CD4-positive, alpha-beta T cell treated with Interleukin-15 for 1 hour (primary cell): ENCODE measurements at places on chromosomes 5 and 9.

GRCh38 chr5:9953691-9954090, 296.0 kb downstream of the ATPSCKMT start:
- no peak for DNase-seq

DNA sequence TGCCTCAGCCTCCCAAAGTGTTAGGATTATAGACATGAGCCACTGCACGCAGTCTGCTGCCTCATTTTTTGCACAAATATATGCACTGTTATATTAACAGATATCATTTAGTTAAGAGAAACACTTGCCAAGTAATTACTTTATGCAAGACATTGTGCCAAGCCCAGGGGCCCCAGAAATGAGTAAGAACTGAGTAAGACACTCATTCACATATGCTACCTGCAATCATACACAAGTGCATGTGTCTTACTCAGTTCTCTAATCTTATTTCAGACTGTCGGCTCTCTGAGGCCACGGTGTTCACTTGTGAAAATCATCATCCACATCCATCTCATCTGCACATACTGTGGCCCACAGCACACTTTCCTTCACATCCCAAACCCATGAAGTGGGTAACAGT, 16.0 kb downstream of the TRAF1 start:
- no peak for DNase-seq

- no peak for DNase-seq
Measured at GRCh38 chr5:180097926-180098325, 26.4 kb upstream of the RNF130 start.

DNA sequence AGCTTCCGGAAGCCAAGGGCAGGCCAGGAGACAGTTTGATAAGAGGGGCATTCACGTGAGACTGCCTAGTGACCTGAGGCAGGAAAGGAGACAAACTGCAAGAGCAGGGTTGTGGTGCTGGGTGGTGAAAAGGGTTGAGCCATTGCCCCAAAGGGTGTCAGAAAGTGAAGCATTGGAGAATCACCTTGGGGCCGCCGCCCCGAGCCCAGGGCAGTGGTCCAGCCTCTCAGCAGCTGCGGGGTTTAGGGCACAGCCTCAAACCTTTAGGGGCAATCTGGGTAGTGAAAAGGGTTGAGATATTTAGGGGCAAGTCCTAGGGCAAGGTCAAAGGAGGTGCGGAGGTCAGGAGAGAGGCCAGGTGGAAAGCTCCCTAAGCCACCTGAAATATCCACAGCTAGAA, 10.4 kb upstream of the ANKRD33B start:
- DNase-seq: no peak

DNA sequence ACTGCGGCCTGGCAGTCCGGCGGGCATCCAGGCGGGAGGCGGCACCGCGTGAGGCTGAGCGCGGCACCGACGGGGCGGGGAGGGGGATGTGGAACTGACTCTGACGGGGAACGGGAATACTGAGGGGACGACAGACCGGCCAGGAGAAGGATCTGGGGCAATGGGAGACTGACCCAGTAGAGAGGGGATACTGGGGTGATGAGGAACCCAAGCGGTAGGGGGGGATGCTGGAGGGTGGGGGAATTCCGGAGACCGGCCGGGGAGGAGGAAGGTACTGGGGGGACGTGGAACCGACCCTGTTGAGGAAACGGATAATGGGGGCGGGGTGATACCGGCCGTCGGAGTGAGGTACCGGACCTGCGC, 423 bp downstream of the IPPK start:
- DNase-seq: no peak

GRCh38 chr9:28779243-28779642, 1206.0 kb upstream of the C9orf72 start:
- DNase-seq: no peak

GRCh38 chr9:120773256-120773655, 20.0 kb downstream of the FBXW2 start:
- DNase-seq: no peak

- no peak for DNase-seq
Measured at GRCh38 chr9:78292716-78293497, 4.0 kb upstream of the PSAT1 start.

DNA sequence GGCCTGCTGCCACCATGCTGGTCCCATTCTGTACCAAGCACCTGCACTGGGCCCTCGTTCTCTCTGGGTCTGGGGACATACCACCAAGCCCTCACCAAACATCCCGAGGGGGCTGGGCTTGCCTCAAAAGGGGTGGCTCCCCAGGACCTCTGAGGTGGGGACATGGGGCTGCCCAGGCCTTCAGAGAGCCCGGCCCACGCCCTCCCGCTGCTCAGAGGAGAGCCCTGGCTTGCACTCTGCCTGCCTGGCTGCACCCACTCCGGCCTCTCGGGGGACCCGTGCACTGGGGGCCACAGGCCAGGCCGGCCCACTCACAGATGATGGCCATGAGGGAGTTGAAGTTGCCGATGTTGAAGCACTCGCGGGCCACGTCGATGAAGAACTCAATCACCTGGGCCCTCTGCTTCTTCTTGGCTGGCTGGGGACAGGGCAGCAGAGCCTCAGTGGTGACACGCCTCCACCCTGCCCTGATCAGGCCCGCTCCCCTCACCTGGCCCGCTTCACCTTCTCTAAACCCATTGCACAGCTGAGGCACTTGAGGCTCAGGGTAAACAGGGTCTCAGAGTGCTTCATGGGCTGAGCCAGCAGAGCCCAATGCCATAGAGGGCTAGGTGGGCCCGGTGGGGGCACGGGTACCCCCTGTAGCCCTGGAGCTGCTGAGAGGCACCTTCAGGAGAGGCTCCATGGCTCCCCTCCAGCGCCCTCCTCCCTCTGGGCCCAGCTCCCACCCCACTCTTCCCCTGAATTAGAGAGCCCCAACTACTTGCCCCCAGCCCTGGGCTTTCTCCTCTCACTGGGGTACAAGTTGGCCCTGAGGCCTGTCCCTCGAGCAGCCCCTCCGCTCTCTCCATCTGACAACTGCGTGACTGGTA, 47.7 kb upstream of the RNF130 start:
- no peak for DNase-seq

DNA sequence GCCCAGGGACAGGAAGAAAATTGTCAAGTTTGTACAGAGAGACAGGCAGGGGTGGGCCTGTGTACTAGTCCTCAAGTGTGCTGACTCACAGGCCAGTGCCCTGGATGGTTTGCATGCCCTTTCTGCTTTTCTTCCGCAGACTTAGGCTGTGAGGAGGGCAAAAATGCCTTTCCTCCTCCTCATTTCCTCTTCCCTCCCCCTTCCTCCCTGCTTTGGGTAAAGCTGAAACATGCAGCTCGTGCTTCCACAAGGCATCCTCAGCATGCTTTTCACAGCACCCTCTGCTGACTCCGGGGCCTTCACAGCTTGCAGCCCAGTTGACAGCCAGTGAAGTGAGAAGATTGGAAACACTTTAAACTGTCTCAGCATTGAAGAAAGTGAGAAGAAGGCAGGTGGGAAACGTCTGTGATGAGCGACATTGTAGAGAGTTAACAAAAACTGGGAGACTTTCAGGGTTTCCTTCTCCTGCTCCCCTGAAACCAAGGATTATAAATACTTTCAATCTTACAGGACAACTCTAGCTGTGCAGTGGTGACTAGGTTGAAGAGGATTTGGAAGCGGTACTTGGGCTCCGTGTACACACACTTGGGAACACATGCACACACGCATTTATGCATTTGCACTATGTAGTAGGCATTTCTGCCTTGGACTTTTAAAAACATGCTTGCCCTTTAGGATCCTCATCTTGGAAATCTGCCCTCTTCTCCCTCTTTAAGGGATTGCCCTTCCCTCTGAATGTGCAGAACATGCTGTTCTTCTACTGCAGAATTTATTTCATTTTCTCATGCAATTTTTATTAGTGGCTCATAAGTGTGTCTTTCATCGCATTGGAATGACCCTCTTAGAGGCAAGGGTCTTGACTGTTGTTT, 138.8 kb downstream of the GRIA1 start:
- DNase-seq: no peak

DNA sequence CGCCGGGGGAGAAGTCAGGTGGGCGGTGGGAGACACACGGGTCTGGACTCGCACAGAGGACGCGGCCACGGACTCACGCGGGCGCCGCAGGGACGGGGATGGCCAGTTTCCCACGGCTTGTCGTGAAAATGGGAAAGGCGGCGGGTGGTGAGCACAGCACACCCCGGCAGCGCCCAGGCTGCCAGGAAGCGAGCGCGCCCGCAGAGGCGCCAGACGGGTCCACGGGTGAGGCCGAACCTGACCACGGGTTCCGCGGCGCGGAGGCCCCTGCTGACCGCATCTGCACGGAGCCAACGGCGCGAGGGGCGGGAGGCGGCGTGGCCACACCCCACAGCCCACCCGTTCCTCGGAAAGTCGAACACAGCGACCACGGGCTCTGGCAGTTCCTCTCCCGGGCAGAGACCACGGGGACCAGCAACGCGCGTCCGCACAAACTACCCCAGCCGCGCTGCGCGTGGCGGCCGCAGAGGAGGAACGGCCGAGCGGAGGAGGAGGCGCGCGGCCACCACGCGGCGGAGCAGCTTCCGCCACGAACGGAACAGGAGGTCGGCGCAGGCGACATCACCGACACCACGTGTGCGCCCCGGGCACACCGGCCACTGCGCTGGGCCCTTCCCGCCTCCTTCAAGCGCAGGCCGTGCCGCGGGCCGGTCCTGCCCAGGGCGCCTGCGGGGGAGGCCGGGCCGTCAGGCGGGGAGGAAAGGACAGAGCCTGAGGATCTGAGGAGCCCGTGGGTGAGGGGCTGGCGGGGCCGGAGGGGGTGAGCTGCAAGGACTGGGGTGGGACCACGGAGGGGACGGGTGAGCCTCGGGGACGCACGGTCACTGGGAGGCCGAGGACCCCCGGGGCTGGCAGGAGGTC, 5.6 kb downstream of the EXD3 start:
- DNase-seq: no peak

- DNase-seq: no peak
Measured at GRCh38 chr9:129400971-129401622, 219.8 kb downstream of the C9orf50 start.

GRCh38 chr5:150948539-150948938, 43.8 kb upstream of the ZNF300 start:
- DNase-seq: no peak

- DNase-seq: no peak
Measured at GRCh38 chr5:81925009-81925408, 46.8 kb upstream of the ATG10 start.

DNA sequence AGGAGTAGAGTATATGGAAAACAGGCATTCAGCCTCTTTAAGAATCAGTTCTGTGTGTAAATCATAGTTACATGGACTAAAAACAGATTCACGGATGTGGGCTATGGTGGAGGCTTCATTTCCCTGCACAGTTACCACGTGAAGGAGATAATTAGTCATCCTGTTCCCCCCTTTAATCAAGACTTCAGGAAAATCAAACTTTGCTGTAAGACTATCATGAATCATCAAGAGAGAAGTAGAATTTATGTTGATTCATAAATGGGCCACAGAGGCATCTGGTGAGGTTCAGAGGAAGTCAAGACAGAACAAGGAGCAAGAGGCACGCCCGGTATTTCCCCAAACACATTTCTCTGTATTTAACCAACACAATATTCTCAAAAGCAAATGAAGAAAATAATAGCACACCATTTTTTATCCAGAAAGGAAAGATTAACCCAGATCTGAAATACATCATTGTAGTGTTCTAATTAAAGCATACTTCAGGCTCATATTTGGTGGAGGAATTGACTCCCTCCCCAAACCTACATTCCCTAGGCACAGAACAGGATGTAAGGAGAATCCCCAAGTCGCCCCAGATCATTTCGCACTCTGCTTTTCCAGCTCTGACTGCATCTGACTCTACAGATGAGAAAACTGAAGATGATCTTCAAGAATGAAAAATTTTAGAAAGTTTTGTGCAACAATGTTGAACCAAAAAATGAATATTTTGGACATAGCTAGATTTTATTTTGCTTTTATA, 175.8 kb upstream of the GAS1 start:
- DNase-seq: no peak

DNA sequence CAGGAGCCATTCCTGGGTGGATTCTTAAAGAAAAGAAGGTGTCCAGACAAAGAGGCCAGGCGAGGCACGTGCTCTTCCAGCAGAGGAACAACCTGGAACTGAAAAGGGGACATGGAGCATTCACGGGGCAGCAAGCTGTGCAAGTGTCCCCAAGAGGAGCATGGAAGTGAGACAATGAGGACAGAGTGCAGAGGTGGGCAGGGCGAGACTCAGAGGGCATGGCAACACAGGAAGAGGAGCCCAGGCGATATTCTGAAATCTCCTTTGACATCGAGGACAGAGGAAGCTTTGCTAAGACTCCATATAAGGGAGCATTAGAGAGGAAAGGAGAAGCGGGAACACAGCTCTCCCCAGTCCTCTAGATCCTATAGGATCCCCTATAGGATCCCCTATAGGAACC, 29.4 kb upstream of the SPATA31E1 start:
- no peak for DNase-seq

GRCh38 chr5:88142886-88143692, 125.6 kb downstream of the TMEM161B start:
- no peak for DNase-seq

DNA sequence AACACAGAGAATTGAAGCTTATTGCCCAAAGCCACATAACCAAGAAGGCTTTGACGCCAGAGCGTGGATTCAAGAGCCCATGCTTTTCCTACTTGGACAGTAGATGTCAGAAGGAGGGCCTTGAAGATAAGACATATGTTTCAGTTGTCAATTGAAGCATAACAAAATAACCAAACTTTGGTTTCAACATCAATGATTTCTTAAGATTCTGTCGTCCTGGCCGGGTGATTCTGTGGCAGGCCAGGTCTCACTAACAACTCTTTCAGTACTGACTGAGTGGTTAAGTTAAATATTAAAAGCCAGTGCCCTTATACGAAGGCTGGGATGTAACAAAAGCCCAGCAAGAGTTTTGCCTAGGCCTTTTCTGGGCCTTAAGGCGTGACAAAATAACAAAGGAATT, 94.0 kb downstream of the RCL1 start:
- no peak for DNase-seq

- DNase-seq: no peak
Measured at GRCh38 chr9:82101475-82101874, 112.9 kb downstream of the SPATA31D1 start.

GRCh38 chr9:77561331-77562018, 86.6 kb downstream of the GNA14 start:
- no peak for DNase-seq

GRCh38 chr5:80990971-80991370, 30.8 kb downstream of the RASGRF2 start:
- no peak for DNase-seq

DNA sequence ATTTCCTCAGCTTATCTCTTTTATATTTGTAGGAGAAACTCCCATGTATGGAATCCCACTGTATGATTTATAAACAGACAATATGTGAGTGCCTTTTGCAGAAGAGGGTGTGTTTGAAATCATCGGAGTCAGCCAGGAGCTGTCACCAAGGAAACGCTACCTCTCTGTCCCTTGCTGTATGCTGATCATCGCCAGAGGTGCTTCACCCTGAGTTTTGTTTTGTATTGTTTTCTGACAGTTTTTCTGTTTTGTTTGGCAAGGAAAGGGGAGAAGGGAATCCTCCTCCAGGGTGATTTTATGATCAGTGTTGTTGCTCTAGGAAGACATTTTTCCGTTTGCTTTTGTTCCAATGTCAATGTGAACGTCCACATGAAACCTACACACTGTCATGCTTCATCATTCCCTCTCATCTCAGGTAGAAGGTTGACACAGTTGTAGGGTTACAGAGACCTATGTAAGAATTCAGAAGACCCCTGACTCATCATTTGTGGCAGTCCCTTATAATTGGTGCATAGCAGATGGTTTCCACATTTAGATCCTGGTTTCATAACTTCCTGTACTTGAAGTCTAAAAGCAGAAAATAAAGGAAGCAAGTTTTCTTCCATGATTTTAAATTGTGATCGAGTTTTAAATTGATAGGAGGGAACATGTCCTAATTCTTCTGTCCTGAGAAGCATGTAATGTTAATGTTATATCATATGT, 18.0 kb upstream of the CTSL start:
- DNase-seq: no peak

GRCh38 chr5:135212361-135213026, 178.5 kb upstream of the PITX1 start:
- no peak for DNase-seq
